Sigmoid colon (tissue), 7 donors: ENCODE measurements at places on chromosomes 11 and 22. TPM values are rescaled to one million over a fixed set of nuclear protein-coding genes. Genes with fewer than 3 reads are reported as not detected.

GRCh38 chr11:93512073-93512475 is 31.1 kb downstream of the SMCO4 start:
- no peak for DNase-seq

CDHR5 gene
- 1.9 TPM for total RNA-seq

KCNQ1OT1 gene
- 0.99 TPM for total RNA-seq

- DNase-seq = no peak
These were observed 41.2 kb downstream of the SYT9 start for GRCh38 chr11:7292922-7293321.

MYRF gene
- total RNA-seq = 0.66 TPM

C22orf42 gene
- total RNA-seq = not detected

DNA sequence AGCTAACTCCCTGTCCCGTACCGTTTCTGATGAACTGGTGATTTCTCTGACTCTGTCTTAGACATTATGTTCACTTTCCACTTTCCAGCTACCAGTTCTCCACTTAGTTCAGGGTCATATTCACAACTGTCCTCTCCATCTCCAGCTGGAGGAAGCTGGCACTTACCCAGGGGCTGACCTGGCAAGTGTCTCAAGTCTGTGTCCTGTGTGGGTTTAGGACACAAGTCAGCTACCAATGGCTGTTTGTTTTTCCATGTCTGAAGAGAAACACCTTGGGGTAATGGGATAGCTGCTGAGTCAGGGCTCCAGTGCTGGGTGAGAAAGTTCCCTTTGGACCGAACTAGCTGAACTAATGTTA is 134.4 kb downstream of the CSNK2A3 start:
- DNase-seq = no peak

DNA sequence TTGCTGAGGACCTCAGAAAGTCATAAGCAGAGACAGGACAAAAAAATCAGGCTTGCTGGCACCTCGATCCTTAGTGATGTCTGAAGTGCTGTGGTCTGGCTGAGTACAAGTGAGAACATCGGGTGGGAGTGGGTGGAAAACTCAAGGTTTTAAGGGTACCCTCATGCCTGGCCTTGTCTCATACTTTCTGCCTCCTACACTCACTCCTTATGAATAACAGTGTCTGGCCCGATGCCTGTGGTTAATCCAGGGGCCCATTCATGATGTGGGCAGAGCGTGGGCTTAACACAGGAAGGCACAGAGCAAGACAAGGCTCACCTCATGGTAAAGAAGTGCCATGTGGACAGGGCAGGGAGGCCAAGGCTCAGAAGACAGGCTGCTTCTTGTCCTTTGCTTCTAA is 11.0 kb upstream of the UCP3 start:
- DNase-seq = no peak

DNA sequence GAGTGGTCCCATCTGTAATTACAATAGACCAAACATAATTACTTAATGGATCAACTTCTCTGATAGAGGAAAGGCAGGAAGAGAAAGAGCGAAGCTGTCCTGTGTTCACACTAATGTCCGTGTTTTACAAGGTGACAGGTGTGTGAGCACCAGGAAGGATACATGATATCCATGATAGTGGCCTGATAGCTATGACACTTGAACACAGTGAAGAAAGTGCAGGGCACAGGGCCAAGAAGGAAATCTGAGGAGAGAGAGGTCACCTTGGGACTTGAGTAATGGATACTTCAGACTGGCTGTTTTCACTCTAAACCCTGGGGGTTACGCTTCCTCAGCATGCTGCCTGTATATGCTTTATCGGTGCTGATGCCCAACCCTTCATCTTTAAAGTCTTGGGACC is 29.4 kb downstream of the TUB start:
- no peak for DNase-seq

TMEM191B gene
- 0.36 TPM for total RNA-seq

IRAG1 gene
- 127 TPM for total RNA-seq
